ENCODE measurements at places on chromosomes 12 and 14.

DNA sequence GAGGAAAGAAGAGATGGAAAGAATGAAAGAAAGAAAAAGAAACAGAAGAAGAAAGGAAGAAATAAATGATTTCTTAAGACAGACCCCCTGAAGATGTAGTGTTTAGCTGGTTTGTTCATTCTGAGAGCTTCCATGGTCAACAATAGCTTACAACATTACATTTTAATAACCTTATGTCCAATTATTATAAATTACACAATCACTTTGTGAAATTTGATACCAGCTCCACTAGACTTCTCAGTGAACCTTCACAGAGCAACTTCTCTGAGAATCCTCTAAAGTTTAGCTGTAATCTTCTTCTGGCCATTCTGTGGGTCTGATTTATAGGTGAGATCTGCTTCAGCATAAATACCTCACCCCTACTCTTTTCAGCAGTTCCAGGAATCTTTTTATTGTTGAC lies 27.9 kb downstream of the SIX1 start:
- no peak overlapping the region for H3K4me3 ChIP-seq
- no peak overlapping the region for H3K27ac ChIP-seq
- H3K36me3 ChIP-seq, result no peaks in the 10 kb centered on the region
- peaks cover 24% of the 10 kb centered on the region for H3K27me3 ChIP-seq

GRCh38 chr14:68608574-68608962 lies 184.3 kb downstream of the ZFP36L1 start:
- no peak overlapping the region for H3K27ac ChIP-seq
- no peaks in the 10 kb centered on the region for H3K27me3 ChIP-seq
- no peaks in the 10 kb centered on the region for H3K4me1 ChIP-seq
- H3K4me3 ChIP-seq, result peak overlapping the region; percentile 42

DNA sequence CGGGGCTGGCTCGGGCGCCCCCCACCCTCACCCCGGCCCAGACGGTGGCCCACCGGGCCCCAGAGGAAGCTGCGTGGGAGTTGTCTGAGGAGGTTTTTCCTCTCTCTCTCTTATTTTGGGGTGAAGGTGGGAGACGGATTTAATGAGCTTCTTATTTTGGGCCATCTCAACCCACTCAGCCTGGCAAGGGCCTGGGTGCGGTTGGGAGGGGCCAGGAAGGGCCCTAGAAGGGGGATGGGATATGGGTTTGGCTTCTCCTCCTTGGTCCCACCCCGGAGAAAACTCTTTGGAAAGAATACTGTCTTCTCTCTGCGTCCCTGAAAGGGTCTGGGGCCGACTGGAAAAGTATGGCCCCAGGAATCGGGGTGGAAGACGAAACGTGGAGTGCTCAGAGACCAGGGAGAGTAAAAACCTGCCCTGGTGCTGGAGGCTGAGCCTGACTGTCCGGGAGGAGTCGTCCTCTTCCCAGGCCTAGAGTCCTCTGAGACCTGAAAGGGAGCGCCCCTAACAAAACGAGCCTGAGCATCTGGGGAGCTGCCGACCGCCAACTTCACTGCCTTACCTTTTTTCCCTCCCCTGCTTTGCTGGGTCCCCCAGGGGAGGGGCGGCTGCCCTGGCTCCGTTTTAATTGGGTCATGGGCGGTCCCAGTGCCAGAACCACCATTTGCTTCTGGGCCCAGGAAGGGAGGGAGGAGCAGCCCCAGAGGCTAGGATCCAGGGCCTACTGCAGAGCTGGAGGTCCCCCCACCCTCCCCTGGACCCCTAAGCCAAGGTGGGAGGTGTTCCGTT lies 1.6 kb downstream of the MMP14 start:
- no peaks in the 10 kb centered on the region for H3K36me3 ChIP-seq
- peak overlapping the region; percentile 68 for H3K4me3 ChIP-seq
- no peak overlapping the region for H3K27ac ChIP-seq
- no peak for DNase-seq
- H3K4me1 ChIP-seq, result peaks cover 17% of the 10 kb centered on the region

GRCh38 chr14:52878946-52879345 lies 71.9 kb downstream of the FERMT2 start:
- no peaks in the 10 kb centered on the region for H3K27me3 ChIP-seq
- no peak overlapping the region for H3K4me3 ChIP-seq
- no peak overlapping the region for H3K27ac ChIP-seq
- no peaks in the 10 kb centered on the region for H3K36me3 ChIP-seq
- no peaks in the 10 kb centered on the region for H3K4me1 ChIP-seq

- H3K4me3 ChIP-seq, result no peak overlapping the region
- H3K4me1 ChIP-seq, result no peaks in the 10 kb centered on the region
- H3K27me3 ChIP-seq, result no peaks in the 10 kb centered on the region
- DNase-seq, result no peak
- H3K36me3 ChIP-seq, result no peaks in the 10 kb centered on the region
- H3K27ac ChIP-seq, result no peak overlapping the region
Measured at GRCh38 chr12:86233126-86233525, 23.1 kb downstream of the MGAT4C start.

DNA sequence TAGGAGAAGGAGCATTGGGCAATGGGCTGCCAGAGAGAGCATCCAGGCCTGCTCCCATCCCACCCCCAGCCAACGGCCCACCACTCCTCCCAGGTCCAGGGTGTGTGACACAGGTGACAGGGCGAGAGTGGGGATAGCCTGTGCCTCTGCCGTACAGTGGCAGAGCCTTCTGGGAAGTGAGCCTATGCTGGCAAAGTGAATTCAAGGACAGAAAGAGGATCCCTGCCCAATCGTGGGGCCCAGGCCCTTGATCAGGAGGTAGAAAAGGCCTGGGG lies 553 bp upstream of the KRT79 start:
- no peak overlapping the region for H3K4me3 ChIP-seq
- no peaks in the 10 kb centered on the region for H3K36me3 ChIP-seq
- H3K27me3 ChIP-seq, result peaks cover 9% of the 10 kb centered on the region

DNA sequence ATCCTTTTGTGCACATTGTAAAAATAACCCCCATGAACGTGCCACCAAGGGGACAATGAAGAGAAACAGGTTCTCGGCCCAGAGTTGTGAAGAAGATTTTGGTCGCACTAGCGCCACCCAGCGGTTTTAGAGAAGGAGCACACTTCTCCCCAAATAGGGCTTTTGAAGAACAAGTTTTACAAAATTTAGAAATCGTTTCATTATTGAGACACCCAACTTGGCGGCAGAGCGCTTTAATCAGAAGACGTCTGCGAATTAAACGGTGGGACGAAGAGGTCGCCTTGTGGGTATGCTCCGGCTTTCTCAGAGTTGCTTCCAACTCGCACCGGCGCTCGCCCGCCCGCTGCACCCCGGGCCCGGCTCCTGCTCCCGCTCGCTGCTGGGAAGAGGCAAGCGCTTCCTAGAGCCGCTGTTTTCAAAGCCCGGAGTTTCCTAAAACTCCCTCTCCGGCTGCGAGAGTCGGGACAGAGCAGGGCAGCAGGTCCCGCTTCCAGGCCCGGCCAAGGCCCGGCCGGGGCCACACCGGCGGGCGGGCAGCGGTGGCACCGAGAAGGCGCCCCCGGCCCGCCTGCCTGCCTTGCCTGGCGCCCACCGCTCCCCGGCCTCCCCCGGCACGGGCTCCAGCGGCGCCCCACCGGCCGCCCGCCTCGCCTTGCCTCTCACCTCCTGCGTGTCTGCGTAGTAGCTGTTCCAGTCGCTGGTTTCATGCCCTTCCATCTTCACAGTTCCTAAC lies 645 bp downstream of the FOXA1 start:
- DNase-seq, result no peak
- H3K4me3 ChIP-seq, result peak overlapping the region; percentile 75
- H3K36me3 ChIP-seq, result peaks cover 10% of the 10 kb centered on the region
- peak overlapping the region; percentile 47 for H3K27ac ChIP-seq

DNA sequence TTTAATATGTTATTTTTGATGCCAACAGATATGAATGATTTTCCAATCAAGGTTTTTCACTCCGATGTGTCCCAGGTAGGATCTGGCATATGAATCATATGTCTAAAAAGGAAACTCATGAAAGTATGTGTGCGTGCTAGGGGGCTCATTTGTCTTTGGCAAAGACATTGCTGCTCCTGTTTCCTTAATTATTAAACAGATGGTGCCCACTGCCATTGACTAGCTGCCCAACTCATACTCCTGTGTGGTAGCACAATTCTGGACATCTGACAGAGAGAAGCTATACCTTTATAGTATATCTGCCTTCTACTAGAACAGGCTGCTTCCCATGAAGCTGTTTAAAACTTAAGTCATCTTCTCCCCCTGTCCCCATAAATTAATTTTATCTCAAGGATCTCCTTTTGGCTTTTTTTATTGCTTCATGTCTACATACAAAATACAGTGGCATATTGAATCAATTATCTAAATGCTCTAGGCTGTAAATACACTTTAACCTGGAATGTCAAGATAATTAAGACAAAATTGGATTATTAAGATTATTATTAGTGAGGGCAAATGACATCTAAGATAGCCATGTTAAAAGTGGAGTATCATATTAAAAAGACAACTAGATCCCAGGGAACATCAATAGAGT lies 1.4 kb upstream of the PDE3A start:
- H3K4me3 ChIP-seq, result no peak overlapping the region
- peaks cover 11% of the 10 kb centered on the region for H3K4me1 ChIP-seq
- H3K27me3 ChIP-seq, result peaks cover 47% of the 10 kb centered on the region
- DNase-seq, result no peak

GRCh38 chr12:115118177-115118724 lies 434.3 kb upstream of the TBX3 start:
- no peaks in the 10 kb centered on the region for H3K27me3 ChIP-seq
- no peak for DNase-seq
- no peak overlapping the region for H3K4me3 ChIP-seq
- H3K4me1 ChIP-seq, result no peaks in the 10 kb centered on the region
- no peaks in the 10 kb centered on the region for H3K36me3 ChIP-seq
- no peak overlapping the region for H3K27ac ChIP-seq

DNA sequence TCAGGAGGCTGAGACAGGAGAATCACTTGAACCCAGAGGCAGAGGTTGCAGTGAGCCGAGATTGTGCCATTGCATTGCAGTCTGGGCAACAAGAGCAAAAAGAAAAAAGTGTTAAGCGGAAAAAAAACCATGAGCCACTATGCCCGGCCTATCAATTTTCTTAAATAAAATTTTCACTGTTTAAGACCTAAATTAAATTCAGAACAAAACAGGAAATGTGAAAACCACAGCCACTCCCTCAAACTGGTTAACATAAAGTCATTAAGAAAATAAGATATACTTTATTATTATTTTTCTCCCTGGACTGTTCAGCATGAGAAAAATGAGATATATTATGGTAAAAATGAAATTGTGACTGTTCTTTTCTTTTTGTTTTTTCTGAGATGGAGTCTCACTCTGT lies 44.6 kb upstream of the GCH1 start:
- H3K27ac ChIP-seq, result peak overlapping the region; percentile 74
- no peak for DNase-seq
- no peak overlapping the region for H3K4me3 ChIP-seq
- H3K36me3 ChIP-seq, result peaks cover 4% of the 10 kb centered on the region
- H3K4me1 ChIP-seq, result peaks cover 16% of the 10 kb centered on the region

GRCh38 chr14:69398818-69399210 lies 322 bp downstream of the SLC39A9 start:
- H3K27me3 ChIP-seq, result no peaks in the 10 kb centered on the region
- H3K27ac ChIP-seq, result peak overlapping the region; percentile 100
- peaks cover 9% of the 10 kb centered on the region for H3K36me3 ChIP-seq
- H3K4me3 ChIP-seq, result peak overlapping the region; percentile 98
- peaks cover 27% of the 10 kb centered on the region for H3K4me1 ChIP-seq
- DNase-seq, result no peak

DNA sequence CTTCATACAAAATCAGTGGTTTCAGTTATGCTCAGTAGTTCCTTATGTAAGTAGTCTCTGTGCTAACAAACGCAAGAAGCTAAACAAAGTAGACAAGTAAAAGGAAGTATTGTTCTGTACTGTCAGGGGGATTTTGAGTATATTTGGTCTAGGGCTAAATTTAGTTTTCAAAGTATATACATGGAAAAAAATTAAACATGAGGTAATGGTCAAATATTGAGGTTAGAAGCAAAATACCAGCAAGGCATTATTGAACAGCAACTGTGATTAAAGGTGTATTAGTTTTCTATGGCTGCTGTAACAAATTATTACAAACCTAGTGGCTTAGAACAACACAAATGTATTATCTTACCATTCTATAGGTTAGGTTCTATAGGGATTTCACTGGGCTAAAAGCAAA lies 18.8 kb downstream of the GNG2 start:
- H3K4me3 ChIP-seq, result peak overlapping the region; percentile 67
- H3K36me3 ChIP-seq, result no peaks in the 10 kb centered on the region
- H3K27me3 ChIP-seq, result no peaks in the 10 kb centered on the region
- peak overlapping the region; percentile 37 for H3K27ac ChIP-seq
- H3K4me1 ChIP-seq, result peaks cover 37% of the 10 kb centered on the region

DNA sequence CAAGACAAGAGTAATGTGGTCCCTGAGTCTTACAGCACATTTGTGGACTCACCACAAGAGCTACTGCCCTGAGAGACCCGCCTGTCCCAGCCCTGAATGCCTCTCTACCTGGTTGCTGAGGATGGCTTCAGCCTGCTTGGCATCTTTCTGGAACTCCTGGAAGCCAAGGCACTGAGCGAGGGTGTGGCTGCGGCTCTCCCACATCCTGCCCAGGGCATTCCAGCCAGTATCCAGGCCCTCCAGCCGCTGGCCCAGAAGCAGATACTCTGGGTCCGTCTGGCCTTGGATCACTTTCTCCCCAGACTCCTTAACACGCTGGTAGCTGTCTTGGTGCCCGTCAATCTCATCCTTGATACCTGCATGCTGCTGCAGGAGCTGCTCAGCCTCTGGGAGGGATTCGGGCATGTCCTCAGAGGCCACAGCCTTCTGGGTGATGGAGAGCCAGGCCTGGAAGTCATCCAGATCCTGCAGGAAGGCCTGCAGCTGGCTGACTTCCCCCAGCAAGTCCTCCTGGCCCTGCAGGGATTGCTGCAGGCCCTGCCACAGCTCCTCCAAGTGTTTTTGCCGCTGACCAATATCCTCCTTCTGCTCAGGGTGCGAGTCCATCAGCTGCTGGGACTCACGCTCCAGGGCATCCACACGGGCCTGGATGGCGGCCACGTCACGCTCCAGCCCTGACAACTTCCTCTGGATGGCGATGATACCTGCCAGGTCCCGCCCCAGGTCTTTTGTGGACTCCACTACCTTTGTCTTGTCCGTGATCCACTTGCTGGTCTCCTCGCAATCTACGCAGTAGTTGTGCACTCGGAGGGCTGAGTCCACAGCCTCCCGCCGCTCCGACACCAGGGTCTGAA lies 82.3 kb downstream of the PLEKHG3 start:
- H3K4me3 ChIP-seq, result no peak overlapping the region
- peaks cover 9% of the 10 kb centered on the region for H3K27me3 ChIP-seq
- no peak for DNase-seq
- H3K36me3 ChIP-seq, result no peaks in the 10 kb centered on the region
- no peaks in the 10 kb centered on the region for H3K4me1 ChIP-seq

GRCh38 chr14:20686386-20687143 lies 2.0 kb upstream of the ANG start:
- H3K27me3 ChIP-seq, result no peaks in the 10 kb centered on the region
- no peaks in the 10 kb centered on the region for H3K36me3 ChIP-seq
- H3K4me3 ChIP-seq, result no peak overlapping the region
- peaks cover 13% of the 10 kb centered on the region for H3K4me1 ChIP-seq

DNA sequence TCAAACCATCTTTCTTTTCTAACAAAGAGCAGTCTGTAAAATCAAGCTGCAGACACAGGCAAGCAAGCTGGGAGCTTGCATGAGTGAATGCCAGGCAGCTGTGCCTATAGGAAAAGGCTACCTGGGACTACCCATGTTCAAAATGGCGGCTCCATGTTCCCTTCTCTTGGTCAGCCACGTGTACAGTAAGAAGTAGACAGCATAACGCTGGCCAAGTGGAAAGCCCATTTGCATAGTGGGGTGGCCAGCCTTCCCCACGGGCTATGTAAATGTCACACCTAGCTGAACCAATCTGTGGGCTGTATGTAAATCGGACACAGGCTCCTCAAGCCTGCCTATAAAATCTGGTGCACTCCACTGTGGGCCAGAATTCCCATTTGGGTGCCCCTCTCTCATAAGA lies 117.1 kb downstream of the SYT10 start:
- no peak overlapping the region for H3K4me3 ChIP-seq
- DNase-seq, result no peak
- no peaks in the 10 kb centered on the region for H3K4me1 ChIP-seq
- H3K27me3 ChIP-seq, result no peaks in the 10 kb centered on the region
- no peak overlapping the region for H3K27ac ChIP-seq
